Activated CD8-positive, alpha-beta T cell treated with anti-CD3 and anti-CD28 coated beads for 36 hours (primary cell): ENCODE measurements at places on chromosomes 2 and 18. TPM values are rescaled to one million over a fixed set of nuclear protein-coding genes. Genes with fewer than 3 reads are reported as not detected.

DNA sequence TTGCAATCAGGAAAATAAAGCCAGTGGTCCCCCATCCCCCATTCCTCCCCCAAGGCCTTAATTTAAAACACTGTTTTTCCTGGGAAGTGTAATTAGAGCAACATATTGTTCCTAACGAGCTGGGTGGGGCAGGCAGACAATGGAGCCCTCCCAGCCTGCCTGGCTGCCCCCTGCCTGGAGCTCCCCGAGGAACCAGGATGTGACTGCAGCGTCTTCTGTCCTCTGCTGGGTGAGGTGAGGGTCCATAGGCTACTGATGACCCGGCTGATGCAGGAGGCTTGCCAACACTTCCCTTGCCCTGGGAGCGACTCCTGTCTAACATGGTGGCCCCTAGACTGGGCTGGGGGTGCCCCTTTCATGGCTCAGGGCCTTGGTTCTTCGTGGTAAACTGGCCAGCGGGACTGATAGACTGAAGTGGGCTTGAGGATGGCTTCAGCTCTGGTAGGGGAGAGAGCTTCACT, 152.4 kb downstream of the DYSF start:
- no peak for DNase-seq

GRCh38 chr18:26488417-26489009, 59.8 kb downstream of the KCTD1 start:
- DNase-seq: no peak

DNA sequence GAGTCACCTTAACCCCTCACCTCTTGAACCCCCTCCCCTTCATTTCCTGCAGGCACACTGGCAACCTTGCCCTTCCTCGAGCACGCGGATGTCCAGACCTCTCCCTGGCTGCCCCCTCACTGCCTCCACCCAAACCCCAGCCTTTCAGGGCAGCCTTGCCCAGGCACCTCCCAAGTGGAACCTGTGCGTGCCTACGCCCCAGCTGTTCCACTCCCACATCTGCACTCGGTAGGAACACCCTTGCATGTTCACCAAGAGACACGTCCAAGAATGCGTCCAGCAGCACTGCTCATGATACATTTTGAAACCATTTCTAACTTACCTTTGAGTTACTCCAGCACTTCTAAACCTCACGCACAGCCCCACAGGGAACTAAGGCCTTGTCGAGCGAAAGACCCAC, 93.8 kb upstream of the YWHAQ start:
- DNase-seq: no peak

GRCh38 chr2:226423498-226423960, 376.1 kb downstream of the IRS1 start:
- peak; percentile 63 for DNase-seq

DNA sequence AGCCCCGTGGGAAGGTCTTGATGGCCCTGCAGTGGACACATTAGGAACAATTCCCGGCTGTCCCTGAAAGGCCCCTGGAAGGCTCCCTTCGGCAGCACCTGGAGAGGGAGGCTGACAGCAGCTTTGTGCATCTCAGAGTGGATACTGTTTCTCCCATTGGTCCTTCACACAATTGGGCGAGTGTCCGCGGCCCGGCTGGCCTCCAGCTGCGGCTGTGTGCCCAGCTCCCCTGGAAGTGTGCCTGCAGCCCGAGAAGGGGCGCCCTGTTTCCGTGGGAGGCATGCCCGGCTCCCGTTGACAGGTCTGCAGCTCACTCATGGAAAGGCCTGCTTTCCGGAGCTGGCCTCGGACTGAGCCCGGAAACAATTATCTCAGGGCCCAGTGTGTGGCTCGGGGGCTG, 103.7 kb downstream of the LPIN1 start:
- DNase-seq: no peak

DNA sequence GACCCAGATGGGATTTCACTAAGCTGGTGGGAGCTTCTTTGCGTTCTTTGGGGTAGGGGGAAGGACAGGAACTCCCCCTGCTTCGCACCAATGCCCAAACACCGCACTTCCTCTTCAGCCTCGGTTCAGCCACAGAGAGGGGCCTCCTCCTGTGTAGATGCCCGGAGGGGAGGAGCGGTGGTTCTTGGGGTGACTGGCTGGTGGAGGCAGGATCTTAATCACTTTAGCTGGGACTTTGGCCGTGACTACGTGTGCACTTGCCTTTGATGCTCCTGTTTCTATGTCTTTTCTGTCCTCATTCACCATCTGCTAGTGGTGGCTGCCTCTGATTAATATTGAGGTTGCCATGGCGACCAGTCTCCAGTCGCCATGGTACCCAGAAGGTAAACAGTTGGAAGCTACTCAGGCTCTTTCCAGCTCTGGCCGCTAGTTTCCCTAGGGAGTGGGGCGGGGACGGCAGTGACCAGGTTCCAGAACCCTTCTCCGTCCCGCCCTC, 1.9 kb downstream of the CNGA3 start:
- DNase-seq: peak; percentile 4

DNA sequence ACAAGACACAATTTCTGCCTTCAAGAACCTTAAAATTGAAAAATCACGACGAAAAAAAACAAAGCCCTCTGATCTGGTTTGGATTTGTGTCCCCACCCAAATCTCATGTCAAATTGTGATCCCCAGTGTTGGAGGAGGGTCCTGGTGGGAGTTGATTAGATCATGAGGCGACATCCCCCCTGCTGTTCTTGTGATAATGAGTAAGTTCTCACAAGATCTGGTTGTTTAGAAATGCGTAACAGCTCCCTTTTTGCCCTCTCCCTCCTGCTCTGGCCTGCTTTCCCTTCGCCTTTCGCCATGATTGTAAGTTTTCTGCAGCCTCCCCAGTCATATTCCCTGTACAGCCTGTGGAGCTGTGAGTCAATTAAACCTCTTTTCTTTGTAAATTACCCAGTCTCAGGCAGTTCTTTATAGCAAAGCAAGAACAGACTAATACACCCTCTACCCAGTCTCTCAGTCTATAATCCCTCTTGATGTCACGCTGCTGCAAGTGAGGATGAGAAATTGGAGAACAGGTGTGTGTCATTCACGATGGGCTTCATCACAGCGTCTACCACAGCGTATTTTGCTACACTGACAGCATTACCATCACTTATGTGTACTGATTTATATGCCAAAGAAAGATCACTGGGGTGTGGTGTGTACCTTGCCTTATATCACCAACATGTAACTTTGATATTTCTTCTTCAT, 330.7 kb downstream of the MTX2 start:
- no peak for DNase-seq

DNA sequence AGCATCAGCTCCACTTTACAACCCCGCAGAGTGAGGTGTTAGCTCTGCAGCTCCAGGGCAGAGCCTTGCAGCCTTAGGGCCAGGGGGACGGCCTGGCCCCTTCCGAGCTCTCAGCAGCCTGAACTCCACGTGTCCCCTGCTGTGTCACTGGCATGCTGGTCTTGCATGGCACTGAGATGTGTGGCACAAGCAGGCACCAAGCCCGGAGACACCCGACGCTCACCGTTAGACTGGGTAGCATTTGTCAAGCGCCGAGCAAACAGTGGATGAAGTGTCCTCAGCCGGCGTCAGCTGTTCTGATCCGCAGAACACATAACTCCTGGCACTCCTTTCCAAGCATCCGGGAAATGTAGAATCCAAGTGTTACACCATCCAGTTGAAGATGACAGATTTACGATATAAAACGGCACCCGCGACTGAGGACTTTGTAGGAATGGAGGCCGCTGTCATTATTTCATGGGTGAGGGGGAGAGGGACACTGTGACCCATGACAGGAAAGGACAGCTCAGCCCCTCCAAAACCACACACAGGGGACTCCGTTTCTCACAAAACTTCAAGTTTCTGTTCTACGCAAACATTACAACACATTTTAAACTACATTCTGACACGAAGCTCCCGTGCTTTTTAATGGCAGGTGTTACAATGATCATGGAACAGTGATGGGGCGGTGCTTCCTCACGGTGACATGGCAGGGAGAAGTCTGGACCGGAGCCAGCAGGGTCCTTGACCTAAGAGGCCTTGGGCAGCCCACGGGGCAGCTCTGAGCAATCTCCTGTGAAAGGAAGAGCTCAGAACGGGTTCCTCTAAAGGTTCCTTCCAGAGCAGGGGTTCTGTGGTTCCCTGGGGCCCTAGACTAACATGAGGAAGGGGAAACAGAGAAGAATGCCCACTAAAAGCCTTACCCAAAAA, 89.4 kb downstream of the HDAC4 start:
- no peak for DNase-seq

DNA sequence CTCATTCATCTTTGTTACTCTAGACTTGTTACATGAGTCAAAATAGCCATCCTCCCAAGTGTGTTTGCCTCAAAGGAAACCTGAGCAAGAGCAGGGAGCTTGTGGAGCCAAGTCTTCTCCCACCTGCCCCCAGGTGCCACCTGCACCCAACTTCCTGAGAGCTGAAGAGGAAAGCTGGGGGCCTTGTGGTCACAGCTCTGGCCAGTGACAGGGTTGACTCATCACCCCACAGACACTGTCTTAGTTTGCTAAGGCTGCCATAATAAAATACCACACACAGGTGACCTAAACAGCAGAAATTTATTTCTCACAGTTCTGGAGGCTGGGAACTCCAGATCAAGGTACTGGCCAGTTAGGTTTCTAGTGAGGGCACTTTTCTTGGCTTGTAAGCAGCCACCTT, 99.6 kb downstream of the TPGS2 start:
- DNase-seq: no peak

DNA sequence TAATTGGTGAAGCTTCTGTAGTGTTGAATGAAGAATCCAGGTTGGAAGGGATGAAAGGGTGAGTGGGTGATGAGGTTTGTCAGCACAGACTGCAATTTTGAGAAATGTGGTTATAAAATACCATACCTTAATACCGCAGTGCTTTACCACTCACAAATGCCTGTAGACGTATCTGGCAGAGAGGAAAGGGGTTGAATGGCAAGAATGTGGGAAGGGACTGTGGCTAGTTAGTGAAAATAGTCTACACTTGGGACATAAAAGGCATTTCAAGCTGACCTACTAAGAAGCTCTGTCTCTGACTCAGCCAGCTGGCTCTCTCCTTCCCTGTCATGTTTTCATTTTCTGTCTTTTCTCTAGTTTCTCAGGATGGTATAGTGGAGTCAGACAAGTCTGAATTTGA, 25.1 kb downstream of the CDK15 start:
- DNase-seq: no peak

DNA sequence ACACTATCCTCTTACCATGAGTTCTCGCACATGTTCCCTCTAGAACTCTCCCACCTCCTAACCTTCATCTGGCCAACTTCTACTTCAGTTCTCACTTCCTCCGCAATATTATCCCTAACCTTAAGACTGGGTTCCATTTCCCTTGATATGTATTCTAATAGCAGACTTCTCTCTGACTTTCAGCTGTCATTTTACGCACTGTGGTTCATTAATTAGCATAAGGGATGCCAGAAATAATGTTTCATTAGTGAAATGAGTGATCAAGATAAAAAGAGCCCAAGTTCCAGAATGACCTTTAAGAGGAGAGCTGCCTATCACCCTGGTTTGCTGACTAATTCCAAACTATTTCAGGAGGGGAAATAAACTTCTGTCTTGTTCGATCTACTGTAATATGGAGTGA, 108.6 kb upstream of the CCDC150 start:
- no peak for DNase-seq

DNA sequence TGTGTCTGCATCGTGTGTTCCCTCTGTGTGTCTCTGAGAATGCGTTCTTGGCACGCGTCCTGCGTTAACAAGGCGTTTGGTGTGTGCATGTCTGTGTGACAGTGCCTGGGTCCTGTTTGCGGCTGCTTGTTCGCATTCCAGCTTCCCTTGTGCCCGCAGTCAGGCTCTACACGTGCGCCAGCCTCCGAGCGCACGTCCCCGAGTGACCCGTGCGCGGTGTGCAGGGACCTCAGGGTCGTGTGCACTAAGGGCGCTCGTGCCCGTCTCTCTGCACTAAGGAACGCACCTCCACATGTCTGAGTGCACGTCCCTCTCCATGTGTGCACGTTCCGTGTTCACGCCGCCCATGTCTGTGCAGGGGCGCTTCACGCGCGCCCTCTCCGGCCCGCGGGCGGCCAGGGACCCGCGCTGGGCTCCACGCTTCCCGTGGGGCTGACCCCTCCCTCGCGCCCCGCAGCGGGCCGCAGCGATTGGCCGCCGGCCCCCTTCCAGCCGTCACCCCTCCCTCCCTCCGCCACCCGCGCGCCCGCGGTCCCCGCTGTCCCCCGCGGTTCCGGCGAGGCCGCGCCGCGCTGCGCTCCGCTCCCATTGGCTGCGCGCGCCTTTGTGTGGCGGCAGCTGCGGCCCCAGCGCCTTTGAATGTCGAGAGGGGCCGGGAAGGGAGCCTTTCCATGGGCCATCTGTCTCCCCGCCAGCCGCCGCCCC, 229.4 kb downstream of the HAUS1 start:
- DNase-seq: peak; percentile 53

GRCh38 chr2:54042897-54043620, 72.3 kb upstream of the PSME4 start:
- no peak for DNase-seq

DNA sequence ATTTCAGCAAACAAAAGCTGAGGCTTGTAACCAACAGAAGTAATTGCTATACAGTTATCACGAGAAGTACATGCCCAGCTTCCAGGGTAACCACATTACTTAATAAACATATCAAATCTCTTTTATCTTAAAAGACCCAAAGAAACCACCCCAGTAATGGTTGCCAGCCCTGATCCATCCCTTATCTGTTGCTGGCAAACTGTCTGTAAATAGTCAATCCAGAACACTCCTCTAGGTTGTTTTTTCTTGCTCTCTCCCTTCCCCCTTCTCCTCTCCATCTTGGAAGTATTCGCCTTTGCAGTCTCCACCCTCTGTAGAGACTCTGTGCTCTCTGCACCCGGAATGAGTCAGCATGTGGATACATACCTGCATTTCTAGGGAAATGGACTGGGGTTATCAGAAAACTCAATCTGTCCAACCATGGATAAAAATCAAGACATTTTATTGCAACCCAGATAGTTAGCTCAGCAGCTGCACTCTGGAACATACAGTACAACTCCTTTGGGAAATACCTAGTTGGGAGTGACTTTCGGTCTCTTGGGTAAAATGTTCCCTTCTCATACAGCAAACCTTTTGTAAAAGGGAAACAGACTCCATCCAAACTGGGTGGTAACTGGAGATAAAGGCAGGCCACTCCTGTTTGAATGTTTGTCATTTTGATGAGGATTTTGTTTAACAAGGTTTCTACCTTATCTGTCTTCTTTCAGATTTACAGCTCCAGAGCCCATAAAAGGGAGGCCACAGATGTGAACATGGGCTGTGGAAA, 123.5 kb upstream of the FOSL2 start:
- DNase-seq: no peak

The DNER gene
- total RNA-seq: not detected

The SGPP2 gene
- total RNA-seq: 2.8 TPM

The HAAO gene
- 1.0 TPM for total RNA-seq

The SPDYA gene
- 1.3 TPM for total RNA-seq

The CDH2 gene
- total RNA-seq: 0.18 TPM

The CFAP65 gene
- not detected for total RNA-seq

The LOXL3 gene
- 0.60 TPM for total RNA-seq

The FN1 gene
- not detected for total RNA-seq

The EVX2 gene
- total RNA-seq: not detected

The ZSWIM2 gene
- total RNA-seq: not detected

The DBI gene
- 143 TPM for total RNA-seq
